ENCODE measurements at places on chromosomes 1 and 21.

DNA sequence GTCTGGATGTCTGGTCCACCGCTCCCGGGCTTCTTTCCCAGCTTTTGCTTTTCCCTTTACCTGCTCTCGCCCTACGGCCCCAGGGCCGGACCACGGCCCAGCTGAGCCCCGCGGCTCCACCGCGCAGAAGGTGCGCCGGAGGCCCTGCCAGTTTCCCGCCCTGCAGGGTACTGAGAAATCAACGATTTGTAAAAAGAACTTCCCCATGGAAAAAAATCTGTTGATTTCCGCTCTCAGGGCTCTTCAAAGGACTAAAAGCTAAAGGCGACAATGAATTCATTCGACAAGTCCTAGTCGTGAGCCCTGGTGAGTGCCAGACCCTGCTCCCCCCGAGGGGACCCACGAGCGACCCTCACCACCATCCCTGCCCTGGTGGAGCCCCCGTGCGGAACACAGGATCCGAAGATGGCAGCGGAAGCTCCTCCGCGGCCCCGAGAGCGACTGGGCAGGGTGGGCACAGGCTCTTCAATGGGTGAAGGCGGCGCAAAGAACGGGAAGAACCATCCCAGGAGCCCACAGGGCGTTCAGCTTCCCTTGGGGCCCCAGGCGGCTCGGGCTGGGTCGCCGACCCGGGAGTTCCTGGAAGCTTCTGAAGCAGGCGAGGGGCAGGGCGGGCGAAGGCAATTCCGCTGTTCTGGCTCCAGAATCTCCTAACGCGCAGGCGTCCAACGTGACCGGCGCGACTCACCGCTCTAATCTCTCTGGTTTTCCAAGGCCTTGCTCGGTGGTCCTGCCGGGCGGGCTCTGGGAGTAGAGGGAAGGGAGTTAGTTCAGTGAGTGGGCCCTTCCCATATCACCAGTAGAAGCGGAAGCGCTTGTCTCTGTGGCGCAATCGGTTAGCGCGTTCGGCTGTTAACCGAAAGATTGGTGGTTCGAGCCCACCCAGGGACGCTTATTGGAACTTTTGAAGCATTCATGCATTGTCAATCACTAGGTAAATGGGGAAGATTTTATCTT, 6.6 kb upstream of the RNU1-2 start:
- DNase-seq, result peak; percentile 83

DNA sequence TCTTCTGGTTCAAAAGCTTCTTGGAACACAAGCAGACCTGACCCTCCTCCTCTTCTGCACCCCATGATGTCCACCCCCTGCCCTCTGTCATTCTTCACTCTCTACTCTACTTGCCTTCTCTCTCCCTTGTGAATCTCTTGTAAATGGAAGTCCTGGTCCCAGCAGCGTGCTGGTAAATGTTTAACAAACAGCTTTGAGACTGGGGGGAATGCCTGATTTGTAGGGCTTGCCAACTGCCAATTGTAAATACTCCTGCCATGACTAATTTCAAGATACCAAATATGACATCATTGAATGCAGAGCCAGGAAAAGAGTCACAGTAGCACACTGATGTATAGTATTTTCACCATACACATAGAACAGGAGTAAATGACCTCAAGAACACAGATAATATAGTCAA, 40.9 kb upstream of the LRRN2 start:
- no peak for DNase-seq

DNA sequence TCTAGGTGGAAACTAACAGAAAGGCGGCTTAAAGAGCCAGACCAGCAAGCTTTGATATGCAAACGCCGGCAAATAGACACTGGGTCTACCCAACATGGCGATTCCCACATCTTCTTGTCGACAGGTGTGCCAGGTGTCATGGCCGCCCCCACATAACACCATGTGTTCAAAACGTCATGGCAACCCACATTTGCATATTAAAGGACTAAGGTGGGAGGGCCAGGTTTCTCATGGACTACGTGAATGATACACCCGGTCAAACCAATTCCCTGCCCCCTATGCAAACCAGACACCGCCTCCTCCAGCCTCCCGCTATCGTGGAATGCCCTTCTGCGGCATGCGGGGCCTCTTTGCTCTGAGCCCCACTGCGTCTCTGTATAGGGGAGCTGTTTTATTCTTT, 41.3 kb downstream of the ICOSLG start:
- peak; percentile 0 for DNase-seq

DNA sequence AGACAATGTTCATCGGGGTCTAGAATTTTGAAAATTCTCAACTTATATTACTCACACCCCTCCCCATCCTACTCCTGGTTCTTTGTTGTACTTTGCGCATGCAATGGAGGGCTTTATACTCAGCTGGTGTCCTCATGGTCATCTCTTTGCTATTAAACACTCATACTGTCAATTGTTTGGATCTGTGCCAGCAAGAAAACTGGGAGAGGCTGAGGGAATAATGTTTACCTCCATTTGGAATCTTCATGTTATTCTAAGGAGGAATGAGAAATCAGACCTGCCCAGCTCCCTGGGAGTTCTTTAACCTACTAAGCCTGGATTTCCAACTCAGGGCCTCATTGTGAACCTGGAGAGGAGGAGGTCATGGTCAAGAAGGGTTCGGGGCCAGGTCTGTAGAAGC, 143.9 kb upstream of the DNAH14 start:
- DNase-seq, result no peak

DNA sequence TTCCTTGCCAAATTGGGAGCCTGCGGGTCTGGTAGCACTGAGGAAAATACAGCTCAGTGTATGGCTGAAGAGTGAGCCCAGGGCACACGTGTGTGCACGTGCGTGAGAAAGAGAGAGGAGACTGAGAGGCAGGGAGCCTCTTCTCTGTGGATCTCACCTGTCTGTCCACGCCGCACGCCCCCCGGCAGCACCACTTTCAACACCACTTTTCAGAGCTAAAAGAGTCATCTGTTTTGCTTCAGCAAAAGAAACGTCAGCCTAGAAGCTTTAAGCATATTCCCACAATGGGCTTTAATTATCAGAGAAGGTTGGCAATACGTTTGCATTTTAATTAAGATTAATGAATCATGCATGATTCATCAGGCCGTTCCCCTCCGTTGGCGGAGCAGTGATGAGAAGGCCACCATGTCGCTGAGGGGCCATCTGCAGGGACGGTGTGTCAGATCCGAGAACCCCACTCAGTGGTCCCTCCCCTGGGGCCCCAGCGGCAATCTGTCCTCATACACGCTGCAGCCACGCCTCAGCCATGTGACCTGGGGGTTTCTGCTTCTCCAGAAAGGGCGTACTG, 56.8 kb downstream of the SIK1 start:
- no peak for DNase-seq

DNA sequence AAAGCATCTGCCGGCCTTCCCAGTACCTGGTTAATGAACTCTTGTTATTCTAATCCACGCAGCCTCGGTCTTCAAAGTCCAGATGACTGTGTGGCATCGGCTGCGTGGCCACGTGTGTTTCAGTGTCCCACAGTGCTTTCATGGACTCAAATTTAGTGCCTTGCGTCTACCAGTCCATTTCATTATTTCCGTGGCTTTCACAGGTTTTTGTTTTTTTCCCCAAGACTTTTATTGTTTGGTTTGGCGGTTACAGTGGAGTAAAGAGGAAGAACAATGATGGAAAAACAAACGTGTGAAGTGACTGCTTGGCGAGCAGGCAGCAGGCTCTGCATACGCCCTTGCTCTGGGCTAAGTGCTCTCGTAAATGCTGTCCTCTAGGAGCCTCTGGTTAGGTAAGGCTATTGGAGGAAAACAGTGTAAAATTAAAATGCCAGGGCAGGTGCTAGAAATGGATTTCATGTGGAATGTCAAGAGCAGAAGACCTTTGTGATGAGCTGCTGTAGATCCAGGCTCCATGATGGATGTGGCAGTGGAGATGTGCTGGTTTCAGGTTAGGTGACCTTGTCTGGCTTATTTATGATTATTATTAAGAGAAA, 536.3 kb downstream of the KIF26B start:
- DNase-seq, result no peak

GRCh38 chr1:164560556-164560955, 1.6 kb downstream of the PBX1 start:
- no peak for DNase-seq

- no peak for DNase-seq
Measured at GRCh38 chr1:84940481-84940880, 47.5 kb upstream of the LPAR3 start.
